ENCODE measurements at places on chromosomes 7 and 10.

- DNase-seq = no peak
Observed at GRCh38 chr10:51932530-51932929, 233.1 kb upstream of the CSTF2T start.

DNA sequence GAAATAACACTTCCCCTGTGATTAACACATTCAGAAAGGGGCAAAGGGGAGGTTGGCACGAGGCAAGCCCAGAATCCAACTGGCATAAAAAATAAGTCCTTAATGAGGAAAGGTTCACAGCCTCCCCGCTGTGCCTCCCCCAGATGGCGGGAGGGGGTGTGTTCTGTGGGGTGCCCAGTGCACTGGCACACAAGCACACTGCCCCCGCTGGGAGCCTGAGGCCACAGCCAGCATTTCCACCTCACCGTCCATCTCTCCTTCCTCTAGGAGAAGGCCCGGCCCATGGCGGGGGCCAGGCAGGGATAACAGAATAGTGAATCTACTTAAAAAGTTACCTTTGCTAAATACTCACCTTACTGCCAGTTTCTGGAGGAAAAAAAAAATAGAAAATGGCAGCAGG lies 43.2 kb downstream of the PRKAG2 start:
- peak; percentile 65 for DNase-seq

GRCh38 chr7:110853263-110853662 lies 237.7 kb upstream of the LRRN3 start:
- DNase-seq = no peak

DNA sequence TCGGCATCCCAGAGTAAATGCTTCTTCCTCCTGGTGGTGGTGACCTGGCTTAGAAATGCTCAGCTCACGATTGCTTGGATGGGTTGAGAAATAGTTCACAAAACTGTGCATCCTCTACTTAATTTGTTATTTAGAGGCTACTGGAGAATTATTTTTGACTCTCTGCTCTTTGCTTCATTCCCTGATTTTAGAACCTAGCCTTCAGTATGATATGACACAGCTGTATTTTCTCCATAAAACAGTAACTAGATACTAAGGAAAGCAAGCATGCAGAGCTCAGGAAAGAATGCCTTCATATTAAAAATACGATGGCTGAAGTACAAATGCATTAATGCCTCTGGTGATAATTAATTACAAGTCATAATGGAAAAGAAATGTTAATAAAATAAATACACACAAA lies 602.0 kb upstream of the COBL start:
- DNase-seq = no peak

GRCh38 chr10:89301232-89301631 lies 614 bp upstream of the IFIT2 start:
- no peak for DNase-seq

- DNase-seq = no peak
Observed at GRCh38 chr10:123042708-123043408, 34.1 kb downstream of the ACADSB start.

DNA sequence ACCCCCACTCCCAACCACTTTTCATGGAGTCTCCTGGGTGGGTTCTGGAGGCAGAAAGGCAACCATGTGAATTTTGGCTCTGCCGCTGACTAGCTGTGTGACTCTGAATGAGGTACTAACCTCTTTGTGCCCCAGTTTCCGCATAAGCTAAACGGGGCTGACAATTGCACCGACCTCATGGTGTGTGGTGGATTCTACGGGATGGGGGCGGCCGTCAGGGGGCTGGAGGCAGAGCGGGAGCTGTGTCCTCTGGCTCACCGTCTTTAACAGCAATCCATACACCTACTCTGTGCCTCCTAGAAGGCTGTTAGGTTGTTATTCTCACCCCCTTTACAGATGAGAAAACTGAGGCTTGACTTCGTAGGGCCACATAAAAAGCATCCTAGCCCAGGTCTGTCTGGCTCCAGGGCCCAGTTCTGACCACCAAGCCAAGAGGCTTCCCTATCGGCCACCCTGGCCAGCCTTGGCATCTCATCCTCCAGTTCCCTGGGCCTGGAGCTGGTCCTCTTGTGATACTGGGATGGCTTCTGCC lies 4.3 kb upstream of the SLC29A3 start:
- no peak for DNase-seq

GRCh38 chr7:157413881-157414701 lies 77.3 kb downstream of the DNAJB6 start:
- no peak for DNase-seq

DNA sequence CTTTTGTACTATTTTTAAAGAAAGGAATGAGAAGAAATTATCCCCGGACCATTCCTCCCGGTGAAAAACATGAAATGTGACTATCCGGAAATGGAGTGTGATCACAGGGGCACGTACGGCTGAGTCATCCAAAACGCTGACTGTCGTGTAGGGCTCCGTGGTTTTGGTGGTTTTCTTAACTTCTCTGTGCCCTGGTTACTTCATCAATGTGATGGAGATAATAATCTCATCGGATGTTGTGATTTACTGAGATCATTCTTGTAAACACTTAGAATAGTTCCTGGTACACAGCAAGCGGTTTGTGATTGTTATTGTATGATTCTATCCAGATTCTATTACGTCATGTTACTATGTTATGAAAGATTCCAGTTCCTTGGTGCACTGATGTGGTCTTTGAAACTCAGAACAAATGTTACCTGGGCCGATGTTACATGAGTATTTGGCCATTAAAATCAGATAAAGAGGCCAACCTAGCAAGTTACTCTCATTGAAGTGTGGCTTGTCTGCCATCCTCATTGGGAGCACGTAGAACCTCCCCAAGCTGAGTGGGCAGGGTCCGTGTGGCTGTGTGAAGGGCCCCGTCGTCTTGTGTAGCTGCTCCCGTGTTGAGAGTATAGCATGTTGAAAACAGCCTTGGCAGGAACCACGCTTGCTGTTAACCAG lies 99.5 kb downstream of the CAMK1D start:
- no peak for DNase-seq

DNA sequence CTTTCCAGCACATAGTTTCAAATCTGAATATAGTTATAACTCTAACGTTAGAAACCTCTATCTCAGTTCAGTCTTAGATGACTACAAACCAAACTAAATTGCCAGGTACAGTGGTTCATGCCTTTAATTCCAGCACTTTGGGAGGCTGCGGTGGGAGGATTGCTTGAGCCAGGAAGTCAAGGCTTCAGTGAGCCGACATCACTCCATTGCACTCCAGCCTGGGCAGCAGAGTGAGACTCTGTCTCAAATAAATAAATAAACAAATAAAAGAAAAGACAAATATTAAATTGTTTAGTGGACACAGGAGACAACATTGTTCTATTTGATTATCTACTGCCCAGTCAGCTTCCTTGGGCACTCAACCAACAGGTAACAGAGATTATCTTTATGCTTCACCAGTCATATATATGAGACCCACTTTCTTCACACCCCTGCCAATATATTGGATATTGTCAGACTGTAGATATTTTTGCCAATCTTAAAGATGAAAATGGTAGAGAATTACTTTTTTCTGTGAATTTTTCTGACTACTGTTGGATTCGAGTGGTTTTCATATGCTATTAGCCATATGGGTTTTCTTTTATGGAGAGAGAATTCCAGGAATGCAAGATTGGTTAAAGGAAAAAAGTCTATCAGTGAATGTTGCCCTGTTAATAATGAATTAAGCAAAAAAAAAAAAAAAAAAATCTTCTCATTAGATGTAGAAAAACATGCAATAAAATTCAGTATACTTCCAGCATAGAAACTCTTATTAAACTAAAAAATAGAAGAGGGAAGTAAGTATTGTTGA lies 16.0 kb downstream of the HDAC9 start:
- no peak for DNase-seq

DNA sequence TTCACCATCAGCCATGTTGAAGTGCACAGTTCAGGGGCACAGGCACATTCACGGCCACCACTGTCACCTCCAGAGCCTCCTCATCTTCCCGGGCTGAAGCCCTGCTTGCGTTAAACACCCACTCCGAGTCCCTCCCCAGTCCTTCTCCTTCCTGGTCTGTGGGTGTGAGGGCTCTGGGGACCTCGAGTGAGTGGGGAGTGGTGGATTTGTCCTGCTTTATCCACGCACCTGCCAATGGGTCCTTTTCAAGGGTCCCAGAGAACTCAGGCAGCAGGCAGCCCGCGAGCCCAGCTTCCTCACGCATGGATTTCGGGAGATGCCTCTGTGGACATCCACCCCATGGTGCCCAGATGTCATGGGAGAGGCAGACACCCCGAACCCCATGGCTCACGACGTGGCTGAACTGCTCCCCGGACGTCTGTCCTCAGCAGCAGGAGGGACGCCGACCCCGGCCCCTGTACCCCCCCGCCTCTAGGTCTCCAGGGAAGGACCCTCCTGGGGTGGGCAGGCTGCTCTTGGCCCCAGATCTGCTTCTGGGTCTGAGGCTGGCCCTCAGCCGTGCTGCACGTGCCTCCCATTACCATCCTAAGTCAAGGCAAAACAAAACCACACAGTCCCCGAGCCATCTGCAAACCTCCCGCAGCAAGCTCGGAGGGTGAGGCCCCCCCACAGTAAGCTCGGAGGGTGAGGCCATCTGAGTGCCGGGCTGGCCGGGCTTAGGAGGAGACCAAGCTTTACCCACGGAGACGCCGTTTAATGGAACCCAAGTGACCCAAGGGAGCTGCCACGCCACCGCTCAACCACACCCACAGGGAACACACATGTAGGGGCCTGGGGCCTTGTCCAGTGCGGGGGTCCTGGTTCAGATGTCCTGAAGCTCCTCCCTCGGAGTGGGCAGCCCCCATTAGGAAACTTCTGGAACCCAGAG lies 9.0 kb downstream of the CYP2W1 start:
- no peak for DNase-seq

GRCh38 chr7:6495597-6496262 lies 48.0 kb upstream of the DAGLB start:
- no peak for DNase-seq

- DNase-seq = no peak
Observed at GRCh38 chr7:31553661-31554081, 39.8 kb downstream of the ITPRID1 start.

DNA sequence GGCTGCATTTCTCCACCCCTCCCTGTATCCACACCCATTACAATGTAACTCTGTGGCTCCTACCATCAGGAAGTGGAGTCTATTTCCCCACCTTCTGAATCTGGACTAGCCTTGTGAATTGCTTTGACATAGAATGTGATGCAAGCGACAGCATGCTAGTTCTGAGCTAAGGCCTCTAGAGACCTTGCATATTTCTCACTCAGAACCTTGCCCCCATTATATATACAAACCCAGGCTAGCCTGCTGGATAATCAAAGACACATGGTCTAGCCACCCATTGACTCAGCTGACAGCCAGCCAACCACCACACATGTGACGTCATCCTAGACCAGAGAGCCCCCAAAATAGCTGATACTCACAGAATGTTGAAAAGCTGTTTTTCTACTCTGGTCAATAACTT lies 77.9 kb downstream of the CCDC71L start:
- no peak for DNase-seq

- peak; percentile 48 for DNase-seq
Observed at GRCh38 chr10:48215486-48216203, 58.9 kb downstream of the FRMPD2 start.

- no peak for DNase-seq
Observed at GRCh38 chr7:608954-609353, 89.3 kb upstream of the PDGFA start.

DNA sequence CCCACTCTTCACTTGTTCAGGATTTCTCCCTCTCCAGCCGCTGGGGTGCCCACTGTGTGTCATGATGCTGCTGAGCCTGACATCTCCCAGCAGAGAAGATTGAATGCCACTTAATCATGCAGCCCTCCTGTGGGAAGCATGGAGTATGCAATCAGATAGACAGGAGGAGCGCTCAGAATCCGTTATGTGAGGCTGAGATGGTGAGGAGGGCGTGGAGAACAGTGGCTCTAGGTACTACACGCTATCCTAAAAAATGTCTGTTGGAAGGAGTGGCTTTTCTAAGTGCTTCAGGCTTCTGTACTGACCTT lies 334.3 kb downstream of the LRMDA start:
- no peak for DNase-seq

GRCh38 chr10:33661580-33662336 lies 327.3 kb upstream of the NRP1 start:
- DNase-seq = peak; percentile 68

GRCh38 chr7:81715984-81716588 lies 53.8 kb downstream of the HGF start:
- DNase-seq = peak; percentile 5

DNA sequence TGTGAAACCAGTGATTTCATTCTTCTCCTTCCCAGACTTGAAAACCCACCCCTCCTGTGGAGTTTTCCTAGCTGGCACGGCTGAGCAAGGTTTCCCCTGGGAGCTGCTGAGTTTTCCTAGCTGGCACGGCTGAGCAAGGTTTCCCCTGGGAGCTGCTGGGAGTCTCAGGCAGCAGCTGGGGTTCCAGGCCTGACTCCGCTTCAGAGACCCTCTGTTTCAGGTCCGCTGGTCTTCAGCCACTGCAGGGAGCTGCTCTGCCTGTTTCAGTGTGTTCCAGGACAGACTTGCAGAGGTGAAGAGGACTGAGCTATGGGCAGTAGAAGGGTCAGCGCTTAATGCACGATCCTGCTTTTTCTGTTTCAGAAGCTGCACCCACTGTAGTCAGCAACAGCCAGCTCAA lies 104.9 kb downstream of the XRCC2 start:
- peak; percentile 51 for DNase-seq

GRCh38 chr7:54215424-54215823 lies 326.8 kb upstream of the VSTM2A start:
- DNase-seq = no peak

DNA sequence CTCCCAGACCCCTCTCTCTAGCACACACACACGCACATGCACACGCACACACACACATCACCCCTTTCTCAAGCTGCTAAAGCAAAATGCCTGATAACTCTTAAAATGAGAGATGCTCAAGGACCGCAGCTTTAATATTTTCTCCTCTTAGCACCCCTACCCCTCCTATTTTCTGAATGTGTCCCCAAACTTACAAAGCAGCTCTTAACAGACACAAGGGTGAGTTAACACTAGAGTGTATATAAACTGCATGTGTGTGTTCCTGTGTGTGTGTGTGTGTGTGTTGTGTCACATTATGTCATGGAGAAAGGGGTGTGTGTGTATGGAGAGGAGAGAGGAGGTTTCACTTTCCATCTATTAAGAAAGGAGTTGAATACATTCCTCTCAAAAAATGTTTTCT lies 1.3 kb downstream of the PTN start:
- no peak for DNase-seq

Measured in NCI-H524 (cell line).